Stimulated activated effector memory CD8-positive, alpha-beta T cell treated with anti-CD3 and anti-CD28 coated beads, Interleukin-12 subunit alpha, Interleukin-12 subunit beta, amount 100 ng/mL, for 72 hours (primary cell): ENCODE measurements at places on chromosomes 16 and 17.

DNA sequence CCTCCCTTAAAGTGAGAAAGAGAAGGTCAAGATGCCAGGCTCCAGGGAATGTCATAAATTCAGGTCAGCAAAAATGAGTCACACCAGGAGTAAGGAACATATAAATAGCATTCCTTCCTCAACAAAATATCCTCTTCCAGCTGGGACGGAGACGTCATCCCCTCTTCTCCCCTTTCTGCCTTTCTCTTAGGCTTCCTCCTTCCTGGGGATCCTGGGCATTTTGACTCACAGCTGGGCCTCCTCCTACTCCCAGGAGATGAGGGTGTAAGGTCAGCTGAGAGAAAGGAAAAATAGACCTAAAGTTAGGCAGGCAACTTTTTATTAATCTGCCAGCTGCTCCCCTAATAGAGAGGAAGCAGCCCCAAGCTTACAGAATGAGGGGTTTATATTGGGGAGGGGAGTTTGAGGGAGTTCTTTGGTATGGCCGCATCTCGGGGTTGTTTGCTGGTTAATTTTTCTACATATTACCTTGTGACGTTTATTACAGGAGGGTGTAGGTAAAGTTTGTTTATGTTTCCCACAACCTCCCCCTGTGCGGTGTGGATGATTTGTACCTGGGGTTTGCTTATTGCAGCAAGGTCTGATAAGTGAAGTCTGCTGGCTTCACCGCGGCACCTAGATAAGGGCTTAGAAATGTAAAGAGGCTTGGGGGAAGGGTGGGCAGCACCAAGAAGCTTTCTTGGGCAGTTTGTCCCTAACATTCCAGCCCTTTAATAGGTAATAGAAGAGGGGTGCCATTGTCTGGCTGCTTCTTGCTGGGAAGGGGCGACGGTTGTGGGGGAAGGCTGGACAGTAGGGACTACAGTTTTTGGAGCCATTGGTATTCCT is 7.1 kb upstream of the ZNF747 start:
- DNase-seq, result no peak

DNA sequence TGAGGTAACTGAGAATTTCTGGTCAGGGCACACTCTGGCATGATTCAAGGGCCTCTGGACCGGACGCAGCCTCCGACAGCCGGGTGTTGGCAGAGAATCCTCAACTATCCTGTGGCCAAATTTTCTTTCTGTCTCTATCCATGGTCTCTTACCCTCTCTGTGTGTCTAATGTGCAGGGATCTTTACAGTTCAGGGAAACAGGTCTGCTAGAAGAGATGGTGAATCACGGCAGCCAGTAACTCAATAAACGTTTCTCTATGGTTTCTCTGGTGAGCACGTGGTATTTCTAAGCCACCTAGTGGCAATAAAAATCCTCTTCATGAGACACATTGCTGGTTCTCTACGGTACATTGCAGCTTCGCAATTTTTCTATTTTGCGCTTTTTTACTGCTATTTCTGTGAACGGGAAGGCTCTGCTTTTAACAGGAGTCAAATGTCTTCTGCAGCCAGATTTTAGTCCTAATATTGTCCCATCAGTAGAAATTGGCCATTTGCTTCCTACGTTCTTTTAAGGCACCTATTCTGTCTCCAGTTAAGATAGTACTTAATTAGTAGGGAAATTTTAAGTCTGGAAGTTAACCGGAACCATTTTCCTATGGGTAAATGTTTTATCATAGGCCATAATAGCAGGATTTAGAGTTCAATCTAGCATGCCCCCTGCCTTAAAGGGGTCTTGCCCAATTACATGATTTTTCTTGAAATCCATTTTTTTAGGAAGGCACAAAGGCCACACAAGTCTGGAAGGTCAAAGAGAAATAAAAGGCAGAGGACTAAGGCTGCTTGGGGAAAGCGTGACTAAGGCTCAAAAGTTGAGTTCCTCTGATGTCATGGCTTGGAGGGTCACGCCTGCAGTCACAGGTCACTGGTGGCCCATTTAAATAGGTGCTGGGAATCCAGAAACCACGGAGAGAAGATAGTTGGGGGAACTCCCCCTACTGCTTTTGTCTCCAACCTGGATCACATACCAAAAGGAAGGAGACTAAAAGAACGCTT is 31.5 kb downstream of the QPRT start:
- peak; percentile 61 for DNase-seq

GRCh38 chr16:23922406-23922805 is 86.6 kb downstream of the PRKCB start:
- DNase-seq, result no peak

DNA sequence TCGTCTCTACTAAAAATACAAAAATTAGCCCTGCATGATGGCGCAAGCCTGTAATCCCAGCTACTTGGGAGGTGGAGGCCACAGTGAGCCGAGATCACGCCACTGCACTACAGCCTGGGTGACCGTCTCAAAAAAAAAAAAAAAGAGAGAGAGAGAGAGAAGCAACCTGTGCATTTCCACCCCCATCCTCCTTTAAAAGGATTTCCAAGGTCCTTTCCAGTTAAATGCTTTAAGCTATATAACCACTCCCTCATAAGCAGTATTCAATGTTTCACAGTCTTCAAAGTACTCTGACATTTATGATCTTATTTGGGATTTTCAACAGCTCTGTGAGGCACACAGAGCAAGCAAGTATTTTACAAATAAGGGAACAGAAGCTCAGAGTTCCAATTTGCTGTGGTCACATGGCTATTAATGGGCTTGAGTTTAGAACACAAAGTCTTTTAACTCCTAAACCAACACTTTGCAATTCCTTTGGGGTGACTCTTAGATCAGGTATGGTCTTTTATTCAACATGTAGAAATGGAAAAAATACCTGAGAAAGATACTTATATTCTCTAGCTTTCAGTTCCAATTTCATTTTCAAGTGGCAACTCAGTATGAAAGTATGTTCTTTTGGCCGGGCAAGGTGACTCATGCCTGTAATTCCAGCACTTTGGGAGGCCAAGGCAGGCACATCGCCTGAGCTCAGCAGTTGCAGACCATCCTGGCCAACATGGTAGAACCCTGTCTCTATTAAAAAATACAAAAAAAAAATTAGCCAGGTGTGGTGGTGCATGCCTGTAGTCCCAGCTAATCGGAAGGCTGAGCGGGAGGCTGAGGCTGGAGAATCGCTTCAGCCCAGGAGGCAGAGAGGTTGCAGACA is 31.3 kb downstream of the SPOP start:
- no peak for DNase-seq

DNA sequence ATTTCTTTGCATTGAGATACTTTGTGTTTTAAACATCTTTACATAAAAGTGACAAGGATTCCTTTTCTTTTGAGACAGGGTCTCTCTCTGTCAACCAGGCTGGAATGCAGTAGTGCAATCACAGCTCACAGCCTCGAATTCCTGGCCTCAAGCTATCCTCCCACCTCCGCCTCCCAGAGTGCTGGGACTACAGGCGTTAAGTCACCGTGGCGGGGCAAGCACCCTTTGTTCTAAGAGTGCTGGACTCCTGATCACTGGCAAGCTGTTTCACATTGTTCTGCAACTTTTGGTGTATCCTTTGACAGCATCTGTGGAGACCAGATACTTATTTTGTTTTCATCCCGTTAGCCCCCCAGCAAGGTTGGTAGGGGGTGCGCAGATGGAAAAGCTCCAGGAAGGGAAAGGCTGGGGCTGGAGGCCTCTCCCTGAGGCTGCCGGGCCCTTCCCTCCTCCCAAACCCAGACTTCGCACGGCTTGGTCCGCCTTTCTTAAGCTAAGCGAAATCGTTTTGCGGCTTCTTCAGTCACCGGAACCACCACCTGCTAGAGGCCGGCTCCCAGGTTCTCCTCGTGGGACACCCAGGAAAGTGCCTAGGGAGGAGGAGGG is 1.1 kb downstream of the ST6GALNAC2 start:
- DNase-seq, result no peak

DNA sequence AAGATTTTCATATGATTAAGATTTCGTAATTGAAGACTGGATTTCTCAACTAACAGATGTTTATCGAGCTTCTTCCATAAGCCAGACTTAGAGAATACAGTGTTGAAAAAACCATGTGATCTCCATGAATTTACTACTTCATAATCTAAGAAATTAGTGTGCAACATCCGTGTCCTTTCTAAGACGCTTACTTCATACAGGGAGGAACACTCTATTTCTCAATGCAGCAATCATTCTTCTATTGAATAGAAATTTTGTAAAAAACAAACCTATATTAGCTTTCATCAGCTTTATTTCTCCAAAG is 946.3 kb downstream of the KCNJ2 start:
- DNase-seq, result no peak

DNA sequence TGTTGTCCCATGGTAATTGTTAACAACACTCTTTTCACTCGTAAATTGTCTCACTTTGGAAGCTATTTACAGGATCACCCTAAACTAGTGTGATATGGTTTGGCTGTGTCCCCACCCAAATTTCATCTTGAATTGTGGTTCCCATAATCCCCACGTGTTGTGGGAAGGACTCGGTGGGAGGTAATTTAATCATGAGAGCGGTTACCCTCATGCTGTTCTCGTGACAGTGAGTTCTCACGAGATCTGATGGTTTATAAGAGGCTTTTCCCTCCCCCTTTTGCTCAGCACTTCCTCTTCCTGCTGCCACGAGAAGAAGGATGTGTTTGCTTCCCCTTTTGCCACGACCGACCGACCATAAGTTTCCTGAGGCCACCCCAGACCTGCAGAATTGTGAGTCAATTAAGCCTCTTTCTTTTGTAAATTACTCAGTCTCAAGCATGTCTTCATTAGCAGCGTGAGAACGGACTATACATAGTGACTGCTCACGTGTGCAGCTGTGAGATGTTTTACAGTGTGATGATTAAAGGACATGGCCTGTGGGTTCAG is 34.4 kb downstream of the DNAH3 start:
- no peak for DNase-seq

- no peak for DNase-seq
These were observed 37.2 kb downstream of the IQCK start for GRCh38 chr16:19755268-19755667.

DNA sequence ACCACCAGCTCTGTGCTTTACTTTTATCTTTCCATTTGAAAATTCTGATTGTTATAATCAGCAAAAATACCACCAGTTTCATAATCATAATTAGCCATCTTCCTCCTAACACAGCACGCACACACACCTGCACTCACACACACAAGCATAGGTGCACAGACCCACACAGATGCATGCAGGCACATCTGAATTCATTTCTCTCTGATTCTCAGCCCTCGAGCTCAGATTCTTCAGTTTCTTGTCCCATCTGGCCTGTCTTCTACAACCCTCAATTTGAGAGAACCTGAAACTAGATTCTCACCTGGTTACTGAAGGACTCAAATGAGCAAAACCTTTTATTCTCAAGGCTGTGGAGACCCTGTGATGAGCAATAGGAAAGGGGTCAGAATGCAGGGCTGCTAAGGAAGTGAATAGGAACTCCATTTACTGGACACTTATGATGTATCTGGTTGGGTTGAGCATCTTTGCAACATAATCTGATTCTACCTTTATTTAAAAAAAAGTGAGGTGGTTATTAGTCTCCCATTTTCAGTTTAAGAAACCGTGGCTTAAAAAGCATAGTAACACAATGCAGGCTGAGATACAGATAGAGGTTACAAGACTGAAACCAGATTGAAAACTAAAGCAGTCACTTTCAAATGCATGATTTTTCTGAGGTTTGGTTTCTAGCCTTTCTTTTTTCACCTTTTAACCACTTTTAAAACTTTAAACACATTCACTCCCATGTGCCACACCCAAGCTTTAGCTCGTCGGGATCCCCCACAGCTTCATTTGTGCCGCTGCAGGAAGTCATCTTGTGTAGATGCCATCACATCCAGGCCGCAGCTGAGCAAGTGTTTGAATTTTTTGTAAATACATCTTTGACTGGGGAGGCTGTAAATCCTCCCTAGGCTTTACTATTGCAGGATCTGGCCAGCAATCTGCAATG is 9.4 kb downstream of the KRT33A start:
- no peak for DNase-seq

DNA sequence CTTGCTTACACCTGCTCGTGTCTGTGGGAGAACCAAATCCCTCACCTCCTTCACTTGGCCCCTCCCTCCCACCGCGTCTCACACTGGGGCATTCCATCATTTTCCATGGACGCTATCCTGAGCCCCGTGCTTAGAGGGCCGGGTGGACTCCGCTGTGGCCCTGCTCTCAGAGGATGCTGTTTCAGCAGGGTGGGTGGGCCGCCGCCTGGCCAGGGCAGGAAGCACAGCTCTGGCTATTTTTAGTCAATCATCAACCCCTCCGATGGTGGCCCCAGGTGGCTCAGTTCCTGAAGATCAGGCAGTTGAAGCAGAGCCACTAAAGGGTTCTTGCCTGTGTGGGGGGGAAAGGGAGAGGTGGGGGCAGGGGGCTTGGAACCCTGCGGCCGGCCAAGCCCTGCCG is 230.3 kb downstream of the ENGASE start:
- no peak for DNase-seq

GRCh38 chr16:12319428-12320035 is 343.0 kb downstream of the SNX29 start:
- no peak for DNase-seq

DNA sequence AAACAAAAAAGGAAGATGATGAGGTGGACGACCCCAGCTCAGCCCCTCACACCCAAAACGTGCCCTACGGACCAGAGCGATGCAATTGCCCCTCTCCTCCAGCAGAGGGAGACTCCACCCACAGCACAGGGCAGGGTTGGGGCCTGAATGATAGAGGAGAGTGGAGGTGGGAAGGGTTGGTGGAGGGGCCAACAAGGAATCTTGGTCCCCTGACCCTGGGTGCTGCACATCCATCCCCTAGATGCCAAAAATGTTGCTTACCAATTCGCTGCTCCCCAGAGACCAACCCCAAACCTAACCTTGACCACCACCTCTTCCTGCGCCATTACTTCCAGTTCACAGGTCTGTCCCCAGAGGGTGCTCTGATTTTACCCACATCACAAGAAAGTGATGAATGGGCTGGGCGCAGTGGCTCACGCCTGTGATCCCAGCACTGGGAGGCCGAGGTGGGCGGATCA is 12.9 kb downstream of the P2RX5 start:
- DNase-seq, result peak; percentile 82

DNA sequence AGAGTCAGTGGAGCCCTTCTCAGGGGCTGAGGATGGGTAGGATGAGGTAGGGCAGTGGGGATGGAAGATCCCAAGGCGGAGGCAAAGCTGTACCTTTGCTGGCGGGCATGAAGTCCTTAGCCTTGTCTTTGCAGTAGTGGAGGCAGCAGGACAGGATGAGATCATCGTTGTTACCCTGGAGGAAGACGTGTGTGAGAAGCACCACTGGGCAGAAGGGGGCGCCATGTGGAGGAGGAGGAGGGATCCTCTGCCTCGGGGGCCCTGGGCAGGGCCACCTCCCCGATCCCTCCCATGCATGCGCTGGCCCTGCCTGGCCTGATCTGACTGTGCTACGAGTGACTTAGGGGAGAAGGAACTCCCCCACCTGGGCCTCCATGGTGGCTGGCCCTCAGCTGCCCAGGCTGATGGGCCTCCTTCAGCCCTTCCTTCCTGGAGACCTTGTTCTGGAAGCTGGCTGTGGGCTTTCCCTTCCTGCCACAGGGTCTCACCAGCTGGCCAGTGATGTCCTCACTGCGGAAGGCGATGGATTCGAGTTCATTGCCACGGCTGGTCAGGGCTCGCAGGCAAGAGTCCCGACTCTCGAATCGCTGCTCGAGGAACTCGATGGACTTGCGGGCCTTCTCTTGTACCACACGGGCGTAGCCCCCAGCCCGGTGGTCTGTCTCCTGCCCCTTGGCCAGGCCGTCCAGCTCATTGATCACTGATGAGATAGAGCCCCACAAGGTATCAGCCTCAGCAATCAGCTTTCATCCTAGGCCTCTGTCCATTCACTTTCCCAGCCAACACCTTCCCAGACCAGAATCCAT is 10.3 kb downstream of the HIC1 start:
- peak; percentile 88 for DNase-seq

GRCh38 chr17:7186241-7186640 is 7.1 kb upstream of the ASGR1 start:
- no peak for DNase-seq

- no peak for DNase-seq
These were observed 478.5 kb downstream of the GRIN2A start for GRCh38 chr16:9703731-9704130.
